ENCODE measurements at places on chromosomes 3 and 15. TPM values are rescaled to one million over a fixed set of nuclear protein-coding genes. Genes with fewer than 3 reads are reported as not detected.

TIPIN gene
- 23.6 TPM for total RNA-seq

CAMK1 gene
- total RNA-seq = 16.8 TPM

DPPA4 gene
- total RNA-seq = not detected

GASK1A gene
- not detected for total RNA-seq

FES gene
- total RNA-seq = 1.2 TPM

ANKRD63 gene
- total RNA-seq = 0.41 TPM

CCR9 gene
- total RNA-seq = not detected

ACTC1 gene
- not detected for total RNA-seq

TXNRD3 gene
- total RNA-seq = 7.3 TPM

PCNP gene
- total RNA-seq = 106 TPM

PCSK6 gene
- 12.0 TPM for total RNA-seq

HEXA gene
- total RNA-seq = 149 TPM

MAP2K5 gene
- 10.1 TPM for total RNA-seq

PFKFB4 gene
- 9.0 TPM for total RNA-seq

MUC4 gene
- 0.07 TPM for total RNA-seq

MESP2 gene
- 0.30 TPM for total RNA-seq

PLIN1 gene
- total RNA-seq = 0.12 TPM

ZNF80 gene
- not detected for total RNA-seq

All from A549 treated with GW870086 at 1 μM for 4 hours (cell line).